ENCODE measurements at places on chromosomes 2 and 18.
A peak's percentile ranks its signal among the peaks of the same experiment; 100 is the strongest.

- no peaks in the 10 kb centered on the region for H3K27me3 ChIP-seq
- H3K4me1 ChIP-seq: no peaks in the 10 kb centered on the region
- DNase-seq: no peak
- H3K36me3 ChIP-seq: no peaks in the 10 kb centered on the region
Observed at GRCh38 chr2:64686283-64686956, 32.7 kb upstream of the SERTAD2 start.

DNA sequence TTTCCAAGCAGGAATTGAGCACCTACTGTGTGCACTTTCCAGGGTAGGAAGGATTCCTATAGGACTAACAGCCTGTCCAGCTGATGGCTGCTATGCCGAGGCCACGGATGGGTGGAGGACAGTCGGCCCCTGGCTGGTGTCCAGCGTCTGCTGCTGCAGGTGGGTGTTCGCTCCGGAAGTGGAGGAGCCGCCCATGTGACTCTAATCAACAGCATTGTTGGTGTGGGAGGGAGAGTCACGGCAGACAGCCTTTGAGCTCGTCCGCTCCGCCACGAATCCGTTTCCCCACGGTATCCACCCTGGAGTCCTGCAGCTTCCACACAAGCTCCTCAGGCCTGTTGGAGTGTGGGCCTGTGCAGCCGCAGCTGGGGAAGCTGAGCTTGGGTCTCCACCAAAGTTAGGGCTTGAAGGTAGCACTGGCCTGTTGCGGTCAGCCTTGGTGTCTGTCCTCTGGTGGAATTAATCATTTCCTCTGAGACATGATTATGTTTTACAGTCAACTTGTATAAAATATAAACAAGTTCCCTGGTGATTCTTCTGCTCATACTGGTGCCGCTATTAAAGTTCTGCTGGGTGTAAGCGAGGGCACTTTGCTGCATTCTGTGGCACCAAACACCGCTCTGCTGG lies 185.9 kb upstream of the TPO start:
- no peak overlapping the region for H3K4me3 ChIP-seq
- H3K27me3 ChIP-seq: no peaks in the 10 kb centered on the region
- DNase-seq: no peak
- peaks cover 8% of the 10 kb centered on the region for H3K4me1 ChIP-seq
- no peaks in the 10 kb centered on the region for H3K36me3 ChIP-seq

DNA sequence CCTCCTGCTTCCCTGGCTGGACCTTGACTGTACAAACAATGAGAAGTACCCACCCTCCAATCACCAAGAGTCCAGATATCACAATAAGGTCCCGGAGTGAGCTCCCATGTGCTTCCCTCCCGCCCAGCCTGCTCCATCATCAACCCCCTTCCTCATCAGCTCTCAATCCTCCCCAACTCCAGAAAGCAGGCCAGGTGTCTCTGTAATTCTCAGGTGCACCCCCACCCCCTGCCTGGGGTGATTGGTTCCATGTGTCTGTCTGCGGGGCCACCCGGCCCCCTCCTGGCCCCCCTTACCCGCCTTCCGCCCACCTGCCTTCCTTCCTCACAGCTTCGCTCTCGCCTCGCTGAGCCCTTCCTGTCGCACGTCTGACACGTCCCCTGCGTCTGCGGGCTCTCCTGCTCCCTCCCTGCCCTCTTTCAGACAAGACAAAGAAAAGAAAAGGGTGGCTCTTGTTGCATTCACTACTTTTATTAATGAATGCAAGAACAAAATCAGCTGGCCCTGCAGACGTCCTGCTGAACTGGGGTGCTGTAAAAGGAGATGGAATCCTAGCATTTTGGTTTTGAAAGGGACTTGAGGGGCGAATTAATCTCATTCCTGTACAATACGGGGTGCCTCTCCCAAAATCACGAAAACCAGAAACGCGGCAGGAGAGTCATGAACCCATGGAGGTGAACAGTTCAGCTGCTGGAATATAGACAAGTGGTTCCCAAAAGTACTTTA lies 26.5 kb upstream of the IGFBP2 start:
- H3K4me1 ChIP-seq: no peaks in the 10 kb centered on the region
- H3K4me3 ChIP-seq: no peak overlapping the region
- no peaks in the 10 kb centered on the region for H3K36me3 ChIP-seq
- no peak for DNase-seq
- H3K27me3 ChIP-seq: peaks cover 26% of the 10 kb centered on the region

DNA sequence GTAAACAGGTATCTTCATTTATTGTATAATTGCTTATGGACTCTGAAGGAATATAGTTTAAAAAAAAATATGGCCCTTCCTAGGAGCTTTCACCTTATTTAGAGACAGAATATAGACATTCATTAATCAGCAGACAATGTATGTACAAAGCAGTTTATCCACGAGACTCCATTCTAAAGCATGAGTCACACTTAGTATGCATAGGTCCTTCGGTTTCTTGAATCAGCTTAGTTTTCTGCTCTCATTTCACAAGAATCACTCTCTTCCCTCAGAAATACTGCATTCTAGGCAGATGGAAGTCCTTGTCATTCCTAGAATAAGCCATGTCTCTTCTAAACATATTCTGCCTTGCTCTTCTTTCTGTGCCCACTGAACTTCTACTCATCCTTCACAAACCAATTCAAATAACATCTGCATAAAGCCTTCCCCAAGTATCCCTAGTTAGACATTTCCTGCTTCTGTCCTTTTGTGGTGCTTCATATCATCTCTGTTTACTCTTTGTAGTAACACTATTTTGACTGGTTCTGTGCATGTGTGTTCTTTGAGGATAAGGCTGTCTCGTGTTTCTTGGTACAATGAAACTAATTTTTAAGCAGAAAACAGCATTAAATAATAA lies 84.5 kb downstream of the PTRHD1 start:
- H3K27ac ChIP-seq: no peak overlapping the region
- H3K27me3 ChIP-seq: no peaks in the 10 kb centered on the region
- no peak overlapping the region for H3K4me3 ChIP-seq
- H3K36me3 ChIP-seq: no peaks in the 10 kb centered on the region

- no peaks in the 10 kb centered on the region for H3K27me3 ChIP-seq
- no peak overlapping the region for H3K4me3 ChIP-seq
- DNase-seq: no peak
Observed at GRCh38 chr2:144572977-144573376, 53.1 kb upstream of the ZEB2 start.

GRCh38 chr2:152176113-152176714 lies 651 bp upstream of the STAM2 start:
- no peaks in the 10 kb centered on the region for H3K27me3 ChIP-seq
- peaks cover 3% of the 10 kb centered on the region for H3K4me1 ChIP-seq
- peak overlapping the region; percentile 93 for H3K4me3 ChIP-seq
- H3K27ac ChIP-seq: peak overlapping the region; percentile 96
- DNase-seq: peak; percentile 44
- H3K36me3 ChIP-seq: no peaks in the 10 kb centered on the region

DNA sequence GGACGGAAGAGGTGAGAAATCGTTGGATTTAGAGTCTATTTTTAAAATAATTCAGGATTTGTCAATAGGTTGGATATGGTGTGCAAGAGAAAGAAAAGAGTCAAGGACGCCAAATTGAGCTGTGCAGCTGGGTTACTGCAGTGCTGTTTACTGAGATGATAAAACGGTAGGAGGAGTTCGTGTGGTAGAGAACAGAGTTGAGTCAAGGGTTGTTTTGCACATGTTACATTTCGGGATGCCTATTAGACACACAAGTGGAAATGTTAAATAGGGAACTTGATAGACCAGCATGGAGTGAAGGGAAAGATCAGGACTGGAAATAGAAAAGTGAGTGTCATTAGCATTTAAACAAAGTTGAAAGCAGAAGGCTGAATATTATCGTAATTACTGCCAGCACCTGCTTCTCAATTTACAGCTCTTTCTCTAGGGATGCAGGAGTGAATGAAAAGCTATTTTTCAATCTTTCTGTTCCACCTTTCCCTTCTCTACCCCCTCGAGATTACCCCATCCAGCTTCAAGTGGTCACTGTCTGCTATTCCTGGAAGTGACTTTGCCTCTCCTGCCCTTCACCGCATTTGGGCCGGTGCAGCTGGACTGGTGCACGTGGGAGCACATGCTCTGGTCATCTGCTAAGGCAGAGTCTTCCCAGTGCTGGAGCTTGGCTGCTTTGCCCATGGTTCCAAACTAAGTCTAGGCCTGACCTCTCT lies 30.3 kb downstream of the GPR75 start:
- no peak overlapping the region for H3K27ac ChIP-seq
- DNase-seq: no peak
- H3K4me3 ChIP-seq: no peak overlapping the region
- H3K36me3 ChIP-seq: no peaks in the 10 kb centered on the region

DNA sequence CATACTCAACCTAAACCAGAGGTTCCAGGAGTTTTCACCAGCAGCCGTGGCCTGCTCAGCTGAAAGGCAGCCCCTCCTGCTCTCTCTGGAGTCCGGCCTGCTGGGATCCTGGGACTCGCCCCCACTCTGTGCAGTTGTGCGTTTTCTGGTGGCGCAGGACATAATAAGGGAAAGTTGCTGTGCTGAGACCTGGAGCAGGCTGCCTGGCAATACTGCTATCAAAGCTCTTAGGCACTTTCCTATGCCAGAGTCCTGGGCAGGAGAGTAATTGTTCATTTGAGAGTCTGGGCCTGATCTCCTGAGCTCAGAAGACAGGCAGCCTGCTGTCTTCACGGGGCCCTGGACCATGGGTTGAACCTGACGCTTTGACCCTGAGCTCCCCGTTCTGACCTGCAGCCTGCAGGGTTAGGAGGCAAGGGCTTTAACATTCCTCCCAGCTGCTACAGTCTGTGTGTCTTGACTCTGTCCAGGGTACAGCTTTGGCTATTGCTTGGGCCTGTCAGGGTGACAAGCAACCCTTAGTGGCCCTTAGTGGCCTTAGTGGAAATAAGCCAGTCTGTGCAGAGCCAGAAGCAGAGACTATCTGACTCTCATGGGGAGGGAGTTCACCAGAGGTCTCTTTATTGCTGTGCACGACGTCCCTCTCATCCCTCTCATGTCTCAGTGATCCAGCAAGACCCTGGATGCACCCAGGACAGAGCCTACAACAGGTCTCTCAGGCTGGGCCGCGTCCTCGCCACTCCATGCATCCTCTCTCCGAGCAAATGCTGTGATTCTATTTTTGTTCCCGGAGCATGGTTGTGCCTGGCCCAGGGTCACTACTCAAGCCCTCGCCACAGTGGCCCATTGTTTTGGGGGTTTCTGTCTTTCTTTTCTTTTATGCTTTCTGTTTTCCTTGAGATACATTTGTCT lies 60.6 kb downstream of the ACKR3 start:
- H3K4me1 ChIP-seq: no peaks in the 10 kb centered on the region
- H3K27me3 ChIP-seq: peaks cover 5% of the 10 kb centered on the region
- H3K4me3 ChIP-seq: no peak overlapping the region
- H3K36me3 ChIP-seq: no peaks in the 10 kb centered on the region

DNA sequence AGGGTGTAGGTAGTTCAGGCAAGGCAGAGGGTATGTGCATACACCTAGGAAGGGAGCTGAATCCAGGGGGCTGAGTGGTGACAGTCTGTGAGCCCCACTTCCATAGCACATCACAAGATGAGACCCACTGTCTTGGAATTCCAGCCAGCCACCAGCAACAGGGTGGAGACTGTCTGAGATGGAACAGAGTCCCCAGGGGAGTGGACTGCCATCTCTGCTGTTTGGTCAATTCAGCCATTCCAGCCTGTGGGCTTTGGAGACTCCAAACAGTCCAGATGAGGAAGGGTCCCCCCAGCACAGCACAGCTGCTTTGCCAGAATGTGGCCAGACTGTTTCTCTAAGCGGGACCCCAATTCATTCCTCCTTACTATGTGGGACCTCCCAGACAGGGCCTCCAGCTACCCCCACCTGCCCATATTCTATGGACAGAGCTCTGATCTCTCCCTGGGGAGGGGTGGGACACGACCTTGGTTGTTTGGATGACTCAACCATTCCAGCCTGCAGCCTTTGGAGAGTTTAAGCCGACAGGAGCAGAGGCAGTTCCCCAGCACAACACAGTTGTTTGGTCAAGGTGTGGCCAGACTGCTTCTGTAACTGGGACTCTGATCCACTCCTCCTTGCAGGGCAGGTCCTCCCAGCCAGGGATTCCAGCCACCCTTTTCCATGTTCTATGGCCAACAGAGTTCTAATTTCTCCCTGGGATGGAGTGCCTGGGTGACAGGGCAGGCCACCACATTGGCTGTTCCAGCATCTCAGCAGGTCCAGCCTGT lies 178.0 kb downstream of the RND3 start:
- H3K4me1 ChIP-seq: peaks cover 3% of the 10 kb centered on the region
- H3K36me3 ChIP-seq: no peaks in the 10 kb centered on the region
- H3K27me3 ChIP-seq: no peaks in the 10 kb centered on the region
- DNase-seq: peak; percentile 4
- no peak overlapping the region for H3K27ac ChIP-seq
- no peak overlapping the region for H3K4me3 ChIP-seq

- DNase-seq: peak; percentile 27
- H3K4me3 ChIP-seq: peak overlapping the region; percentile 82
- peaks cover 2% of the 10 kb centered on the region for H3K36me3 ChIP-seq
Observed at GRCh38 chr2:47403609-47404193, 745 bp downstream of the MSH2 start.

DNA sequence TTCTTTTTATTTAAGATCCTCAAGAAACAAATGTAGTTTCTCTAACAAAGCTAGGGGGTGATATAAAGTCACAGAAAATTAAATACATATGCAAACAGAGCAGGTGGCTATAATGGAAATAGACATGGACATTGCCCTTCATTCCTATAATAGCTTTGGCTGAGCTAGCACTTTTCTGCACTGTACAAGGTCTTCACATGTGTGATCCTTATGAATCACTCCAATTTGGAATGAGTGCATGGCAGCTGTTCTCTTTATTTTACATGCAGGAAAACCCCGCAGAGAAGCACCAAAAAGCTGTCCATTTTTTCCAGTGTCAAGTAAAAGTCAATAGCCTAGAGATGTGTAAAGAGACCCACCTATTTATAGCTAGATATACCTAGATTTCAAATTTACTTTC lies 747.4 kb upstream of the SLC8A1 start:
- no peaks in the 10 kb centered on the region for H3K36me3 ChIP-seq
- peaks cover 4% of the 10 kb centered on the region for H3K4me1 ChIP-seq
- no peak for DNase-seq

GRCh38 chr2:11187083-11187619 lies 31.9 kb downstream of the SLC66A3 start:
- H3K36me3 ChIP-seq: peaks cover 11% of the 10 kb centered on the region
- DNase-seq: peak; percentile 79
- H3K4me3 ChIP-seq: no peak overlapping the region
- no peaks in the 10 kb centered on the region for H3K27me3 ChIP-seq
- no peak overlapping the region for H3K27ac ChIP-seq
- peaks cover 4% of the 10 kb centered on the region for H3K4me1 ChIP-seq
